ENCODE measurements at places on chromosomes 13 and 19.

DNA sequence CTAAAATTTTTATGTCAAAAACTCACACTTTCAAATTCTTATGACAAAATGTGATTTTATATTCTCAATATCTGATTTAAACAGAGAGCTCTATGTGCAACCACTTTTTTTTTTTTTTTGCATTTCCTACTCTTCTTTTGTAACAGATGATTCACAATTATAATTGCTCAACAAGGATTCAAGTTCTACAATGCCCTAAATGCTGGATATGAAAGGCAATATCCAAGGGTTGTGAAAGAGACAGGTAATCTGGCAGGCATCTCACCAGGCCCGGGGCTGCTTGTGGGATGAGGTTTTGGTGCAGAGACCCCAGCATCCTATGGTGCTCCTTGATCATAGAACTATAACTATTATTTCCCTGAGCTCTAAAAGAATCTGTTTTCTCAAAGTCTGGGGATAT, 363.6 kb upstream of the NBEA start:
- no peak for DNase-seq

DNA sequence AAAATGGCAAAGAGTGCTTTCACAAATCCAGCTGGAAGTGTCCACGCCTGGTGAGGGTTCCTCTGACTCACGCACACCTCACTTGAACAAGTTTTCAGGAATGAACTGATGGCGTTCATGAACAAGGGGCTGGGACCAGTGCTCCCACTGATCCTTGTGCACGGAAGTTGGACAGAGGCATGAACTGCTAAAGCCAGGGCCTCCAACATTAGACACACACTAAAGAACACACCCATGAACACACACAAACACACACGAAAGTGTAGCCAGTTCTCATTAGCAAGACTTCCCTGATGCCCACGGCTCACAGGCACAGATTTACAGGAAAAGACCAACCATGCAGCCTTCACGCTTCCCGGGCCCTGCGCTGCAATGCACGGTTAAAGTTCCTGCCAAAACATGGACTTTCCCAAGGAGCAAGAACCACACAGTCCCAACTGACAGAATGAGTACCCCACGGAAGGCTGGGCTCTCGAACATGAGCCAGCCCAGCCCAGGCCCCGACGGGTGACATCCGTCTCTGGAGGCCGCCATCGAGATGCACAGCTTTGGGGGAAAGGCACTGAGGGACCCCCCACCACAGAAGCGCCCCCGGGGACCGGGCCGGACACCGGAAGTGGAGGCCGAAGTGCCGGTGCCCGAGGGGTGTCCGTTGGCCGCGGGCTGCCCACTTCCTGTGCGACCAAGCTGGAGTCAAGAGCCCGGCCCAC, 808 bp downstream of the DNMT1 start:
- DNase-seq: peak; percentile 58

GRCh38 chr13:70812481-70812880, 704.2 kb upstream of the KLHL1 start:
- no peak for DNase-seq

DNA sequence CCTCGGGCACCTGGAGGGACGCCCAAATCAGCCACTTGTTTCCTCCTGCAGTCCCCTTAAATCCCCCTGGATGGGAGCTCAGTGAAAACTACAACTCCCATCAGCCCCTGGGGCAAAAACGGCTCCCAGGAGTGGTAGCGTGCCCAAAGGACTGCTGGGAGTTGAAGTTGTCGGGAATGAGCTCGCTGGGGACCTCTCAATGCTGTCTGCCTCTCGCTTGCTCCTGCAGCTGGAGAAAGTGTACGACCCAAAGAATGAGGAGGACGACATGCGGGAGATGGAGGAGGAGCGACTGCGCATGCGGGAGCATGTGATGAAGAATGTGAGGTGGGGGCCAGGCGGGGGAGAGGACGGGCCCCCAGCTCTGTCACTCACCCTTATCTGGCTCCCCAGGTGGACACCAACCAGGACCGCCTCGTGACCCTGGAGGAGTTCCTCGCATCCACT, 14.7 kb upstream of the DHDH start:
- no peak for DNase-seq

- no peak for DNase-seq
Measured at GRCh38 chr13:111043575-111043982, 71.5 kb upstream of the ARHGEF7 start.

- DNase-seq: no peak
Measured at GRCh38 chr19:45512881-45513483, 5.7 kb downstream of the VASP start.

DNA sequence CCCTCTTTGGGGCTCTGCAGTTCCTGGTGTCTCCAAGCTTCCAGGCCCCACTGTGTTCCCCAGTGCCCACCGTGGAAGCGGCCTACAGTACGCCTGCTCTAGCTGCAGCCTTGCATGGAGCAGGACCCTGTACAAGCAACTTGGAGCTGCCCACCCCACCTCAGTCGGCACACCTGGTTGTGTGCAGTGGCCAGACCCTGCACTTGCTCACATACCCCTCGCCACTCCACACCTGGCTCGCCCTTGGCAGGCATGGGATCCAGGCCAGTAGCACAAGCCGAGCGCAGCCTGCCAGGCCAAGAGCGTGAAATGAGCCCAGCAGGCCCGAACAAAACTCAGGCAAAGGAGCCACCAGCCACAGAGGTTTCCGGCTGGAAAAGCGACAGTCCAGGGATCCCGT, 36.4 kb downstream of the ANKRD27 start:
- no peak for DNase-seq

DNA sequence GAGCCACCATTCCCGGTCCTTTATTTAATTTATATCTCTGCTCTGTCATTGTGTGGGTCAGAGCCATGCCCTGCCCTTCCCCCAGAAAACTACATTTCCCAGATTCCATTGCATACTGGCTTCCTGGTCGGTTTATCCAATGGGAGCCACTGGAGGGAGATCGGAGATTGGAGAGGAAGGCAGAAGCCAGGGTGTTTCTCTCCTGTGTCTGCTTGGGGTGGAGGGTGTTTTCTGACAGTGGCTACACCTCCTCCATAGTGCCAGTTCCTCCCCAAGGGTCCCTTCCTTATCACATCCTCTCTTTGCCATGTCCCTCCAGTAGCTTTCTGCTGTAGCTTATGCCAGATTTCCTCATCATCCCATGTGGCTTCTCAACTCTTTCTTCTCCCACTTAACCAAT, 19.0 kb downstream of the OLFM2 start:
- DNase-seq: peak; percentile 67

DNA sequence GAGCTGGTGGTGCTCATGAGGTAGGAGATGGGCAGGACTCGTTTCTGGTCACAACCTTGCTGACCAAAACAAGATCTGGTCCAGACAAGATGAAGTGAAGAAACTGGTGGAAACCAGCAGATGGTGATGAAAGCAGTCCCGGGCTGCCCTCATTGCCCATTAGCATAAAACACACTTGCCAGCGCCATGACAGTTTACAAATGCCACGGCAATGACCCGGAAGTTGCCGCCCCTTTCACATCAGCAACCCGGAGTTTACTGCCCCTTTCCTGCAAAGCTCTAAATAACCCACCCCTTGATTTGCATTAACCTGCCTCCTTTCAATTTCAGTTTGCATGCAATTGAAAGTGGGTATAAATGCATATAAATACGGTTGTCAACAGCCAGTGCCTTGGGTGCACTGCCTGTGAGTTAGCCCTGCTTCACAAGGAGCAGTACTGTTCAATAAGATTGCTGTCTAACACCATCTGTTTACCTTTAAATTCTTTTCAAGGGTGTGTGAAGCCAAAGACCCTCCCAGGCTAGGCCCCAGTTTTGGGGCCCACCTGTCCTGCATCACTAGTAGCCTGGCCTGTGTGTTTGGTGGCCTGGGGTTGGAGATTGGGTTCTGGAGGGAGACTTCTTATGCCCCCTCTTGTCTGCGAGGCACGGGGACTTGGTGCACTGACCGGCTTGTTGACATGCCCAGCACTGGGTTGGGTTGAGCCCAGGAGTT, 38.8 kb downstream of the CHST8 start:
- no peak for DNase-seq

- no peak for DNase-seq
Measured at GRCh38 chr19:3289971-3290569, 65.6 kb downstream of the CELF5 start.

GRCh38 chr13:23516190-23516589, 54.0 kb upstream of the TNFRSF19 start:
- DNase-seq: no peak
